ENCODE measurements at places on chromosomes 3 and 15.
A peak's percentile ranks its signal among the peaks of the same experiment; 100 is the strongest.

DNA sequence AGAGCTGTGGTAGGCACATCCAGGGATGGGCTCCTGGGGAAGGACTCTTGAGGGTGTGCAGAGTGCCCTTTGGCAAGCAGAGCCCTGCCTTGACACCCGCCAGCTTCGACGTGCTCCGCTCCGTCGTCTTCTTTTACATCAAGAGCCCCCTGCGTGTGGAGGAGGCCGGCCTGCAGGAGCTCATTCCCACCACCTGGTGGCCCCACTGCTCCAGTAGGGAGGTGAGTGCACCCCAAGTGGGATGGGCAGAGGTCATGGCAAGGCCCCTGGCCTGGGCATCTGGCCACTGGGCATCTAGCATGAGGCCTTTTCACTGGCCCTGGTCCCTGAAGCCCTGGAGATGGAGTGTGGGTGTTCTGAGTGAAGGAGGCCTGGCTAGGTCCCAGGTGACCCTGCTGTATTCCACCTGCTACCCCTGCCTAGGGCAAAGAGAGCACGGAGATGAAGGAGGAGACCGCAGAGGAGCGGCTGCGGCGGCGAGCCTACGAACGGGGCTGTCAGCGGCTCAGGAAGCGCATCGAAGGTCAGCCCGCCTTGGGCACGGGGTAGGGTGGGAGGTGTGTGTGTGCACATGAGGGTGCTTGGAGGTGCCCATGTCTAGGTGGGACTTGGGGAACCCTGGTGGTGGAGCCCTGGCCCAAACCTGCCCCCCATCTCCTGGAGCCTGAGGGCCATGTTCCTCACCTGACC lies 12.2 kb downstream of the RNF123 start:
- peak; percentile 41 for DNase-seq

- DNase-seq: no peak
These were observed 153.1 kb upstream of the COL8A1 start for GRCh38 chr3:99485286-99485685.

DNA sequence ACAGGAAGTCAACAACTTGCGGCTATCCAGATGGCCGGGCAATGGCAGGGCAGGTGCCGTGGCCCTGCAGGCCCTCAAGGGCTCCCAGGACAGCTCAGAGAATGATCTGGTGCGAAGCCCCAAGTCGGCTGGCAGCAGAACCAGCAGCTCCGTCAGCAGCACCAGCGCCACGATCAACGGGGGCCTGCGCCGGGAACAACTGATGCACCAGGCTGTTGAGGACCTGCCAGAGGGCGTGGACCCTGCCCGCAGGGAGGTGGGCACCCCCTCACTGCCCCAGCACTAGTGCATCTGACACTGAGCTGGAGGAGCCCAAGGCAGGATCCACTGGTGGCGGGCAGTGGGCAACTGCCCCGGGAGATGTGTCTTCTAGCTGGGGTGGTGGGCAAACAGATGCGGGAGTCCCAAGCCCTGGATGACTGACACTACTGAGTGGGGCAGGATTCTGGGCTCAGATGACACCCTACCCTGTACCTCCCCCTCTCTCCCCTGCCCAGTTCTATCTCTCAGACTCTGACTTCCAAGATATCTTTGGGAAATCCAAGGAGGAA lies 15.9 kb downstream of the VILL start:
- no peak for DNase-seq

- DNase-seq: no peak
These were observed 30.5 kb downstream of the FAH start for GRCh38 chr15:80183306-80183705.

GRCh38 chr3:51673181-51673801 lies 2.2 kb downstream of the TEX264 start:
- no peak for DNase-seq

DNA sequence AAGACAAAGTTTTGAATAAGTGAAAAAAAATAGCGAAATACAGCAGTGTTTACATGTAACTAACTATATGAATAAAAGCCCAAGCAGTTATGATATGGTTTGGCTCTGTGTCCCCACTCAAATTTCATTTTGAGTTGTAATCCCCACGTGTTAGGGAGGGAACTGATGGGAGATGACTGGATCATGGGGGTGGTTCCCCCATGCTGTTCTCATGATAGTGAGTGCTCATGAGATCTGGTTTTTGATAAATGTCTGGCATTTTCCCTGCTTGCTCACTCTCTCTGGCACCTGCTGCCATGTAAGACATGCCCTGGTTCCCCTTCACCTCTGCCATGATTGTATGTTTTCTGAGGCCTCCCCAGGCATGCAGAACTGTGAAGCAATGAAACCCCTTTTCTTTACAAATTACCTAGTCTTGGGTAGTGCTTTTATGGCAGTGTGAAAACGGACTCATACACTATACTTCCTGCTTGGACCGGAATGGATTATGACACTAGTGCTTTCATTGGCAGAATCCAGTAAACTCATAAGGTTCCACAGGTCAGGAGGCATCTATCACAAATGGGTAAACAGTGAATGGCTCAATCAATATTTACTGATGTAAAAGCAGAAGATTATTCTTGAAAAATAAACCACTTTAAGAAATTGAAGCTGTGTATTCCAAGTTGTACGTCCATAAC lies 192.1 kb downstream of the CBLB start:
- no peak for DNase-seq

- no peak for DNase-seq
These were observed 2.8 kb downstream of the CHAC1 start for GRCh38 chr15:40955930-40956540.

- DNase-seq: no peak
These were observed 202.7 kb downstream of the TNIK start for GRCh38 chr3:171257251-171258203.

GRCh38 chr3:135448520-135448919 lies 517.0 kb upstream of the PPP2R3A start:
- no peak for DNase-seq

- no peak for DNase-seq
These were observed 64.2 kb upstream of the TMEM115 start for GRCh38 chr3:50423543-50423942.

DNA sequence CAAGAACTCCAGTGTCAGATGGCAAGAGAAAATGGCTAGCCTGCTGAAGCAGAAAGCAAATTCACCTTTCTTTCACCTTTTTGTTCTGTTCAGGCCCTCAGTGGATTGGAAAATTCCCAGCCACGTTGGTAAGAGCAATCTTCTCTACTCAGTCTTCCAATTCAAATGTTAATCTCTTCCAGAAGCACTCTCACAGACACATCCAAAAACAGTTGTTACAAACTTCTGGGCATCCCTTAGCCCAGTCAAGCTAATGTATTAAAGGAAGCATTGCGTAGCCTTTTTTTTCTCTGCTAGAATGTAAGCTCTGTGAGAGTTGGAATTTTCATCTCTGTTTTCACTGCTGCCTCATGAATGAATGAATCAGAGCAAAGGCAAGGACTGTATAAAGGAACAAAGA lies 109.2 kb upstream of the ROBO2 start:
- DNase-seq: peak; percentile 14

DNA sequence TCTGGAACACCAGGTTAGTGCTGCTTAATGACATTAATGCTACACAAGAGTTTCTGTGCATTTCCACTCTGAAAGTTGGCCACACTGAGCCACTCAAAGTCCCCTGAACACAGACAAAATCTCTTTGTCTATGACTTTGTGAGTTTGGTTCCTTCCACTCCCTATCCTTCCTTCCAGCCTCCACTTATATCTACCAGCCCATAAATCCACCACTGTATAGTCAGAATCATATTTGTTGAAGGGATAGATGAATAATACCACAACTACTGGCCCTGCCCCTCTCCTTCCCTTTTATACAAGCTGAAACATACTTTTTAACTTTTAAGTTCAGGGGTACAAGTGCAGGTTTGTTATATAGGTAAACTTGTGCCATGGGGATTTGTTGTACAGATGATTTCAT lies 127.5 kb downstream of the ABHD5 start:
- no peak for DNase-seq

GRCh38 chr3:145533696-145534095 lies 627.3 kb downstream of the PLOD2 start:
- no peak for DNase-seq

DNA sequence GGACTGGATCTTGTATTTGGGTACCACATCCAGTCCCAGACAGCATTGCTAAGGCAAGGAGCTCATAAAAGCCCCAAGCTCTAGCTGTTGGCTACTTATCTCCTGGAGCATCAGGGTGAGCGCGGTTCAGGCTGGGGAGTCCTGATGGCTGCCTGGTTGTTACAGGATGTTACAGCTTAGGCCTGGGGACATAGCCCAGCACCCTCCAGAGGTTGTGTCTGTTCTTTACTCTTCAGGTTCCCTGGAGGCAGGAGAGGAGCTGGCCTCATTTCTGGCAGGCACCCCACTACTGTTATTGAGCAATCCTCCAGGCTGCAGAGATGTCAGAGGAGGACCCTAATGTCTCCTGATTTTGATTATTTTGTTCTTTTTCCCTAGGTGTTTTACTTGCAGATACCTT lies 26.6 kb downstream of the APBA2 start:
- no peak for DNase-seq

DNA sequence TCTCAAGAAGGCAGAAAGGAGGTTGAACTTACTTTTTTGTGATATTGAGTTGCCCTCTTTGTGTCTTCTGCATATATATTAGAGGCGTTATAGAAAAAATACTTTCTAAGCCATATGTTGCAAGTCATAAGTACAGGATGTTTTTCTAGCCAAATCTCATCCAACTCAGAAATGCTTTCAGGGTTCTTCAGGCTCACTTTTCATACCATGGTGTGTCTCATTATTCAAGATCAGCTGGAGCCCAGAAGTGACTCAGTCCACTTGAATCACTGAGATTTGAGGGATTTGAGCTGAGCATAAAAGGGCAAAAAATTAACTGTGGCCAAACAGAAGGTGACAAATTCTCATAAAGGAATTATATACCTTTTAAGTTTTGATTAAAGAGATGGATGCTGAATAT lies 157.3 kb downstream of the WNT5A start:
- no peak for DNase-seq

Data from ELF-1 (cell line).